ENCODE measurements at places on chromosomes 1 and 21.

- no peak for DNase-seq
Observed at GRCh38 chr1:154425172-154425571, 20.0 kb downstream of the IL6R start.

DNA sequence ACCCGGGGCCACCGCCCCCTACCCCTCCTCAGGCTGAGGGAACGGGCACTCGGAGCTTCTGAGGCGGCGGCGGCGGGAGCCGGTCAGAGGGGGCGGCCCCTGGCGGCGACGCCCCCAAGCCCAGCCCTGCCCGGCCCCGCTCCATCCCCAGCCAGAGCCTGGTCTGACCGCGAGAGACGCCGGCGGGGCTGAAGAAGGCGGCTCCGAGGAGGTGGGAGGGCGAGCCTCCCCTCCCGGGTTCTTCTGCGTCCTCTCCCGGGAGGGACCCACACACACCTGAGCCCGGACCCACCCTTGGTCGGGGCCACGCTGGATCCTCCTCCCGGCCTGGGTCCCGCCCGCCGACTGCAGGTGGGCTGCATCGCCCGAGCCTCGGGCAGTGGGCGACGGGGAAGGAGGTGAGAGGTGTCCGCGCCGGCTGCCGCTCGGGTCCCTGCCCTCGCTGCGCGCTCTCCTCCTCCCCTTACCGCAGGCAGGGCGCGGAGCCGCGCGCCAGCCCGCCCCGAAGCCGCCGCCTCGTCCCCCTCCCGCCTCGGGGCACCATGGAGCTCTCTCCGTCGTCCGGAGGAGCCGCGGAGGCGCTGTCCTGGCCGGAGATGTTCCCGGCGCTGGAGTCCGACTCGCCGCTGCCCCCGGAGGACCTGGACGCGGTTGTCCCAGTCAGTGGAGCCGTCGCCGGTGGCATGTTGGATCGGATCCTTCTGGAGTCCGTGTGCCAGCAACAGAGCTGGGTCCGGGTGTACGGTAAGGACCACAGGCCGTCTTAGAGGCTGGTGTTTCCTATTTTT lies at the start of gene RASAL2:
TSS of gene RASAL2 (plus strand) at position 154 of the 788 bp plus-strand sequence. CDS start at position 543, 389 bp downstream.
- no peak for DNase-seq

DNA sequence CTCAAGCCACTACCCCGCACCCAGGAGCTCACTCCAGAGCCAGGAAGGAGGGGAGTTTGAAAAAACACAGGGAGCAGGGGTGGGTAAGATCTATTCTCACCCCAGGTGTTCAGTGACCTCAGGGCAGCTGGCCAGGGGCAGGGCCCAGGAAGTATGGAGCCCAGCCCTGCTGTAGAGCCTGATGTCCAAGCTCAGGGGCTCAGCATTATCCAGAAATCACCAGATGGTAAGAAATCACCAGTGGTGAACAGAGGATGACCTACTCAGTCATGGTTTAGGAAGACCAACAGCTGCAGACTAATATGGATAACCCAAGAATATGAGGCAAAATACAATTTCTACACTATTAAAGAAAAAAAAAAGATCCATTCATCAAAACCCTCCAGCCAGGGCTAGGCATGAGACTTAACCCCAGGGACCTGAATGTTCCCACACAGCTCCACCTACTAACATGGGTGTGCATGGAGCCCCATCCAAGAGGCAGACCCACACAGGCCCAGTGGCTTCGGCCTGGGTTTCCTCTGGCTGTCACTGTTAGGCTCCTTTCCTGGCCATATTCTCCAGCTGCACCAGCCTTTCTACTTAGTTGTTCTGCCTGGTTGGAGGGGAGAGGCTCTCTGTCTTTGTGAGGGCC lies 67.6 kb downstream of the KCNN3 start:
- no peak for DNase-seq

- DNase-seq: no peak
Observed at GRCh38 chr1:181128592-181129497, 40.3 kb downstream of the IER5 start.

- DNase-seq: no peak
Observed at GRCh38 chr1:50393522-50394120, 29.6 kb downstream of the DMRTA2 start.
